ENCODE measurements at places on chromosomes 16 and 17.

- DNase-seq: peak; percentile 88
Measured at GRCh38 chr16:31105677-31106213, 2.4 kb upstream of the BCKDK start.

DNA sequence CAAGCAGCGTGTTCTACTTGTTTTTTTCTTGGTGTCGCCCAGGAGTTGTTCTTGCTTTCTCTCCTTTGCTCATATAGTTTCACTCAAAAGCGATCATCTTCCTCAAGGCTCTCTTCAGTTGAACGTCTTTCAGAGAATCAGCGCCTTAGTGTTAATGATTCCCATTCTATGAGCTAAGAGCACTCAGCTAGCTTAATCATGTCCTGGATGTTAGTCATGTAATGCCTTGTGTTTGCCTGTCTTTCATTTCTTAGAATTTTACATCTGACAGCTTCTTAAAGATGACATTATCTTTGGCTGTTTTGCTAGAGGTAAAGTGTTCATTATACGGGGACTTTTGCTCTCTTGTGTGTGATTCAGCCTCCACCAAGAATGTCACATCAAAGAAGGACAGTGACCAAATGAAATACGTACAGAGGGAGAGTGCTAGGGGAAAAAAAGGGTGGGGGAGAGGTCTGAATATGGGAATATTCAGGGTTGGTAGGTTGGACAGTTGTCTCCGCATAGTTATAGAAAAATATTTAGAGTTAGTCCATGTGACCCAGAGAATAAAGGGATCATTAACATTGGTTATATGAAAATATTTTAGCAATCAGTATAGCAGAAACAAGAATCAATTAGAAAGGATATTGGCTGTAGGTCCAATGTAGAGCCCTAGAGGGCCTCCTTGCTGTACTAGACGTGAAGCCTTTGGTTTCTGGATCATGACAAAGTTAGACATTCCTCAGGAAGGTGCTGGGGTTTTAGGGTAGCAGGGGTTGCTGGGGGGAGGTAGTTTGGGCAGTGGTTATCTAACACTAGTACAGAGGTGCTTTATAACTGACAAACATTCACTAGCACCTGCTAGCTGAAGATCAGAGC, 31.9 kb upstream of the ANKFN1 start:
- peak; percentile 13 for DNase-seq

DNA sequence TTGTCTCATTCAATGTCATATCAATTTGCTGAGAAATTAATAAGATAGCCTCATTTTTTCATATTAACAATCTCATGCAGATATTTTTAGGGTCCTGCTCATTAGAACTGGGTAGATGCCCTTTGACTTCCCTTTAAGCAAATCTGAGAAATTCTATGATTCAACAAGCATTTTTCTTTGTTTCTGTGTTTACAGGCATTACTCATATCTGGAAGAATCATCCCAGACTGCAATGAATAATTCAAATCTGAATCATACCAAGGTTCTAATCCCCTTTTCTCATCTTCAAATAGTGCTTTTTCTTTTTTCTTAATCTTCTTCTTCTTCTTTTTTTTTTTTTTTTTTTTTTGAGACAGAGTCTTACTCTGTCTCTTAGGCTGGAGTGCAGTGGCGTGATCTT, 69.2 kb upstream of the KIFC3 start:
- no peak for DNase-seq

DNA sequence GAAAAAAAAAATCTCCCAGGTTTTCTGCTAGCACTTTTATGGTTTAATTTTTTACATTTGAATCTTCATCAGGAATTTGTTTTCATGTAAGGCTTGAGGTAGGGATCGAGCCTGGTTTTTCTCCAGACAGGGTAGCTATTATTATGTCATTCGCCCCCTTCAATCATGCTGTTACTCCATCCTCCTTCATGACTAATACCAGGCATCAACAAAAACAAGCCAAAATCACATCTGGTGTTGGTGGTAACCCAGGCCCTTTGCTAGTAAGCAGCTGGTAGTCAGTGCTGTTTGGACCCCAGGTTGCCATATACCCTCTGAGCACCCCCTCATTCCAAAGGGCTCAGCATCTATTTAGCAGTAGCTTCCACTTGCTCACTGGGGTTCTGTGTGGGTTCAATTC, 29.5 kb downstream of the DRC3 start:
- no peak for DNase-seq

GRCh38 chr16:13923703-13924298, 3.8 kb downstream of the ERCC4 start:
- peak; percentile 53 for DNase-seq

DNA sequence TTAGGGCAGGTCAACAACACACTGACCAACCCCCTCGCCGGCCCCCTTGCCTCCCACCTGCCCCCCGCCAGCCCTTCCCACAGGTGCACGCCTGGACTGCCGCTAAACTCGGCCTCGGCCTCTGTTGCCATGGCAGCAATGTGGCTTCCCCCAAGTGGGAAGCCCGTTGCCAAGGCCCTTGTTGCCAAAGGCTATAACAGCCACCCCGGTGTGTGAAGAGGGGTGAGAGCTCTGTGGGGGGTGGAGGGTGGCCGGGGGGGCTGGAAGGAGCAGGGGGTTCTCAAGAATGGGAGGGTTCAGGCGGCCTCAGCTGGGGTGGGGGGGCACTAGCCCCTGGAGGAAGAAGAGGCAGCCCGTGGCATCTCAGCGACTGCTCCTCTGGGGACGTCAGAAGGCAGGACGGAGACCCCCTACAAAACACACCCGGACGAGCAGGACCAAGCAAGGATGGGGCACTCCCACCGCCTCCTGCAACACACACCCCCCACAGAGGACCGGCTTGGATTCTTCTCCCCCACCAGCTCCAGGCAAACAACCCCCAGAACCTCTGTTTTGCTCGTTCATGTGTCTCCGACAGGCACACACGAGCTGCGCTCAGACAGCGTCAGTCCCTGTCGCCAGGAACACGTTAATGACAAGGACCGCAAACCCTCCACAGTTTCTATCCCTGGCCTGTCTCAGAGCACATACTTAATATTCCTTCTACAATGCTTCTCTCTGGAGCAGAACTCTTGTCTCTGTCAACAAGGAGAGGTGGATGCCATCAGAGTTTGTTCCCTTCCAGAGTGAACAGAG, 55.7 kb downstream of the ABR start:
- peak; percentile 21 for DNase-seq

DNA sequence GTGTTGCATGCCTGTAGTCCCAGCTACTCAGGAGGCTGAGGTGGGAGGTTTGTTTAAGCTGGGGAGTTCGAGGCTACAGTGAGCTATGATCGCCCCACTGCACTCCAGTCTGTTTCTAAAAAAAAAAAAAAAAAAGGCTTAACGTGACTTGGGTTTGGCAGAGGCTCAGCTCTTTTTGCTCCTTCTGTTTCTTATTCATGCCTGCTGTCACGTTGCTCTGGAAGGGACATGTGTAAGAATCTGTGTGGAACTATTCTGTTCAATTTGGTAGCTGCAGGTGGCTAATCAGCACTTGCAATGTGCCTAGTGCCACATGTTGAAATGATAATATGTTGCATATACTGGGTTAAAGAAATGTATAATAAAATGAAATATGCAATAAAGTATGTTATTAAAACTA, 20.9 kb upstream of the SYT17 start:
- DNase-seq: no peak

DNA sequence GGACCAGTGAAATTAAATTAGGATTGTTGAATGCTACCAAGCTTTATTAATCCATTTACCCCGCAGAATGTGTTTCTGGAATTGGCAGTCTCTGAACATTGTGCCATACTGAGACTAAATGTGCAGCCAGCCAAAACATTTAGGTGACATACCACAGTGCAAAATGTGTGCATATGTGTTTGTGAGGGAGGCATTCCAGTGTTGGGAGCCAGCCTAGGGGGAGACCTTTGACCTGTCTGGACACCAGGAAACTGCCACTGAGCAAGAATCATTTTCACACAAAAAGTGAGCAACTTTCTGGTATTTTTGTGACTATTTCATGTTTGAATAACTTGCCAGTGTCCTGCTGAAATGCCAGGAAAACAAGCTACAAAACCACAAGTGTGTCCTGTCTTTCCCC, 64.7 kb upstream of the SLC12A3 start:
- no peak for DNase-seq

- DNase-seq: no peak
Measured at GRCh38 chr16:58418026-58418425, 25.8 kb downstream of the GINS3 start.

GRCh38 chr16:65657071-65657494, 535.2 kb upstream of the CDH11 start:
- no peak for DNase-seq

DNA sequence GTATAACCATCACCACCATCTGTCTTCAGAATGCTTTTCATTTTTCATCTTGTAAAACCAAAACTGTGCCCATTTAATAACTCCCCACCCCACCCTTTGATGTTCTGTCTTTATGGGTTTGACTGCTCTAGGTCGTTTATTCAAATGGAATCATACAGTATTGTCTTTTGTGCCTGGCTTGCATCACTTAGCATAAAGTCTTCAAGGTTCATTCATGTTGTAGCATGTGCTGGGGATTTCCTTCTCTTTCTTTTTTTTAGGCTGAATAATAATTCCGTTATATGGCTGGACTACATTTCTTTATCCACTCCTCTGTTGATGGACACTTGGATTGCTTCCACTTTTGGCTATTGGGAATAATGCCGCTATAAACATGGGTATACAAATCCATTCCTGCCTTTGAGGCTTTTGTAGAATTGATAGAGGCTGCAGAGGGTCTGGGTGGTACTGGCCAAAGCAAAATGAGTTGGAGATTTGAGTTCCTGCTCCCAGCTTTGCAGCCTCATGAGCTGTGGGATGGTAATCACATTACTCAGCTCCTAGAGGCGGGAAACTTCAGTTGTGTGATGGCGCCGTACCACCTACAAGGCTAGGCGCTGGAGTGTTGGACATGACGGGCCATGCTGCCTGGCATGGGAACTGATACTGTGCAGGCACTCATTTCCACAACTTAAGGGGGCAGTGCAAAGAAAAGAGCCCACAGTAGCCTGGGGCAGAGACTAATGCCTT, 64.8 kb downstream of the CLEC16A start:
- no peak for DNase-seq

GRCh38 chr16:144797-145252, 6.4 kb upstream of the NPRL3 start:
- no peak for DNase-seq

- DNase-seq: no peak
Measured at GRCh38 chr17:59391021-59391420, 59.6 kb downstream of the YPEL2 start.

DNA sequence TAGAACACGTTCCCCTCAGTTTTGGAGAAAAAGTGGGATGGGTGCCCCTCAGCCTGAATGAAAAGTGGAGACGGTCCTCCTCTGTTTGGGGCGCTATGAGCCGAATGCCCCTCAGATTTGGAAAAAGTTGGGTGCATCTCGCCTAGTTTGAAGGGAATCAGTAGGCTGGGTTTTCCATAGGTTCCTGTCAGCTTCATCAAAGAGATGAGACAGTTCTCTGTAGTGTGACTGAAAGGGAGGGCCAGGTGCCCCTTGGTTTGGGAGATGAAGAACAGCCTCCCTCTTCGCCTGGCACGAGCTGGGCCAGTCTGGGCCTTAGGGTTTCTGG, 742 bp upstream of the SLC9A5 start:
- no peak for DNase-seq

DNA sequence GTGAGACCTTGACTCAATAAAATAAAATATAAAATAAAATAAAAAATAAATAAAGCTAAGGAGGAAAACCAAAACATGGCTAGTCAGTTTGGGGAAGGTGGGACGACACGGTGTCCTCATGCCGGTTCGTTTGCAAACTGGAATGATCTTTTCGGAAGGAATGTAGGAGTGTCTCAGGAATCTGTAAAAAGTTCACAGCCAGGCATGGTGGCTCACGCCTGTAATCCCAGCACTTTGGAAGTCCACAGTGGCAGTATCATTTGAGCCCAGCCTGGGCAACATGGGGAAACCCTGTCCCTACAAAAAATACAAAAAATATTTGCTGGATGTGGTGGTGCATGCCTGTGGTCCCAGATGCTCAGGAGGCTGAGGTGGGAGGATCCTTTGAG, 14.7 kb upstream of the RPTOR start:
- no peak for DNase-seq

GRCh38 chr16:83455716-83456115, 352.1 kb upstream of the HSBP1 start:
- no peak for DNase-seq

DNA sequence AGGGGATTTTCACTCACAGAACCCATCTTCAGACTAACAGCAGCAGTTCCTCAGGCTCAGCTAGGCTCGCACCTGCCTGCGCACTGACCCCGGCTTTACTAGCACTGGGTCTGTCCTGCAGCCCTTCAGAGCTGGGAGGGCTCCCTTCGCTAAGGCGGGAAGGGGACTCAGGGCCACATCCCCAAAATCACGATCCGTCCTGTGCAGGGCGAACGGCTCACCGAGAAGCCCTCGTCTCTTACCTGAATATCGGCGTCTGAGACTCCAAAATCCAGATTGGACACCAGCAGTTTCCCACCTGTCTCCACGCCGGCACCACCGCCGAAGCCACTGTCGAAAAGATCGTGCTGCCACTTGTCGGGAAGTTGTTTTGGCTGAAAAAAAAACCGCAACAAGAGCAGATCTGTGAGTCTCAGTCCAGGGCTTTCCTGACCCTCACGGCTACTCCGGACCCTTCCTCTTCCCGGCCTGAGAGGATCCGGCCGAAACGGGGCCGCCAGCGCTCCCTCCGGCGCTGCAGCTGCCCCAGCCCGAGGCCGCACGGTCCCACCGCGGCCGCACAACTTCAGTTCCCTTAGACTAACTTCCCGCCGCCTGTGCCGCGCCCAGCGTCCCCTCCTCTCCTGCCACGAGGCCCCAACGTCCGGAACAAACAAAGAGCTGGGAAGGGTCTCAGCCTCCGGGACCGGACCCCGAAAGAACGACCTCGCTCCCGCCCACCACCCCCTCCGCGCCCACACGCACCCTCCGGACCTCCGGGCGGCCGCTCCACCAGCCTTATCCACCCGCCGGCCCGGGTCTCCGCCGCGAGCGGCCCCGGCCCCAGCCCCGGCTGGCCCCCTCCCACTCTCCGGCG, 711 bp downstream of the ALYREF start:
- no peak for DNase-seq

DNA sequence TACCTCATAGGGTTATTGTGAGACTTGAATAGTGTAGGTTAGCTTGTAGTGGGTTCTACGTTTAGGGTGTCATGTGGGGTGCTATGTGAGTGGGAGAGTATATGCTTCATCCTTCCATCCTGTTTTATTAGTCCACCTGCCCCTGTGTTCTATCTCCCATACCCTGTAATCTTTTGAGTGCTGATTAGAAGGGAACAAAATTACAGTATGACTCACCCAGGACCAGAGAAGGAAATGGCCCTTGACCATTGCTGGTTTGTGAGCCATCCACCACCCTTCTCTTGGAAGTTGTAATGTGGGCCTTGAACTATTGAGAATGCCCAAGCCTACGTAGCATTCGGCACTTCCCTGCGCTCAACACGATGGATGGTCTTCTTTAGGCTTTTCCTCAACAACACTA, 17.1 kb downstream of the SAP30BP start:
- DNase-seq: no peak

DNA sequence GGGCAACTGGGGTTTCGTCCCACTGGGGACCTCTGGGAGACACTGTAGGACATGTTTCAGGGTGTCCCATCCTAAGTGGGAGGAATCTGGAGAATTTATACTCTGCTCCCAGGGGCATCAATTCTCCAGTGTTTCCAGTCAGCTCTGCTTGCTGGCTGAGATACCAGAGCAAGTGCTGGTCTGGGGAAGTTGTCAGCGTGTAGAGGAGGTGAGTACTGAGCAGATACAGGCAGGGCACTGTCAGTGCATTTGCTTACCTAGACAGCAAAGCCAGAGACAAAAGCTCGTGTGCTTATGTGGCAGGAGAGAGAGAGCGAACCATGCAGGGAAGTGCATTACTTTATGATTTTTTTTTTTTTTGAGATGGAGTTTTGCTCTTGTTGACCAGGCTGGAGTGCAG, 20.2 kb upstream of the TOX3 start:
- no peak for DNase-seq
